H7 (cell line): ENCODE measurements at places on chromosomes 4 and X. TPM values are rescaled to one million over a fixed set of nuclear protein-coding genes. Genes with fewer than 3 reads are reported as not detected.

- no peak for DNase-seq
Observed at GRCh38 chr4:30385650-30386049, 334.5 kb upstream of the PCDH7 start.

TMEM154 gene
- 0.31 and 1.4 TPM in 2 replicates for total RNA-seq

- DNase-seq: peak; percentile 75
Observed at GRCh38 chr4:186192066-186192612, 772 bp downstream of the CYP4V2 start.

DNA sequence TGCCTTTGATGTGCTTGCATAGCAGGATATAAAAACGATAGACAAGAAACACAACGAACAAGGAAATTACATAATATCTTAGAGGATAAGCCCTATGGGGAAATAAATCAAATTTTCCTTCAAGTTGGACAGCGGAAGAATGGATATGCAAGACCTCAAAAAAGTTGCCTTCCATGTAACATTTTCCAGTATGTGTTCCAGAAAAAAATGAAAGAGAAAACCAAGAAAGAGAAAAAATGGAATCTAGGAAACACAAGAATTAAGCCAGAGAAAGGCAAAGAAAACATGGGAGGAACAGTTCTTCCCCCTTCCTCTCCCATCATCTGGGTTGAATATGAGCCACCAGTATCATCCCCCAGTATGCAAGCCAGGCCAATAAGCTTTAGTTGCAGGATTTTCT is 34.6 kb upstream of the MID1 start:
- no peak for DNase-seq

TCEAL2 gene
- total RNA-seq: 3.2 and 7.5 TPM in 2 replicates

DNA sequence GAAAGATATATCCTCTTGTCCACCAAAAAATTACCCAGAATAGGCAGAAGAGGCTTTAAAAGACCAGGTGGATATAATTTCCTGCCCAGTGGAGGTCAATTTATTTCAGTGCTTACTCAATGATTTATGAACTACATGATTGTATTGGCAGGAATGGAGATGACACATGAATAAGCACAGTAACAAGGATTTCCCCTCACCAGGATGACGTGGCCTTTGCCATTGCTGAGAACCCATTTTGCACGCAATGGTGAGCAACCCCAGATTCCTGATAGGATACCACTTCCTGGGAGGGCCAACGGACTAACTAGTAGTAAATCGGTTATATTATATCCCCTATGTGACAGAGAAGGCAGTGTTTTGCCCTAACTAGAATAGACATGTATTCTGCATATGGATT is 11.6 kb upstream of the TTC29 start:
- no peak for DNase-seq

- DNase-seq: no peak
Observed at GRCh38 chr4:167177925-167178324, 56.4 kb downstream of the SPOCK3 start.

UGT2B11 gene
- total RNA-seq: not detected in 2 replicates

GRCh38 chrX:47900833-47901232 is 64.1 kb downstream of the ZNF81 start:
- no peak for DNase-seq

DNA sequence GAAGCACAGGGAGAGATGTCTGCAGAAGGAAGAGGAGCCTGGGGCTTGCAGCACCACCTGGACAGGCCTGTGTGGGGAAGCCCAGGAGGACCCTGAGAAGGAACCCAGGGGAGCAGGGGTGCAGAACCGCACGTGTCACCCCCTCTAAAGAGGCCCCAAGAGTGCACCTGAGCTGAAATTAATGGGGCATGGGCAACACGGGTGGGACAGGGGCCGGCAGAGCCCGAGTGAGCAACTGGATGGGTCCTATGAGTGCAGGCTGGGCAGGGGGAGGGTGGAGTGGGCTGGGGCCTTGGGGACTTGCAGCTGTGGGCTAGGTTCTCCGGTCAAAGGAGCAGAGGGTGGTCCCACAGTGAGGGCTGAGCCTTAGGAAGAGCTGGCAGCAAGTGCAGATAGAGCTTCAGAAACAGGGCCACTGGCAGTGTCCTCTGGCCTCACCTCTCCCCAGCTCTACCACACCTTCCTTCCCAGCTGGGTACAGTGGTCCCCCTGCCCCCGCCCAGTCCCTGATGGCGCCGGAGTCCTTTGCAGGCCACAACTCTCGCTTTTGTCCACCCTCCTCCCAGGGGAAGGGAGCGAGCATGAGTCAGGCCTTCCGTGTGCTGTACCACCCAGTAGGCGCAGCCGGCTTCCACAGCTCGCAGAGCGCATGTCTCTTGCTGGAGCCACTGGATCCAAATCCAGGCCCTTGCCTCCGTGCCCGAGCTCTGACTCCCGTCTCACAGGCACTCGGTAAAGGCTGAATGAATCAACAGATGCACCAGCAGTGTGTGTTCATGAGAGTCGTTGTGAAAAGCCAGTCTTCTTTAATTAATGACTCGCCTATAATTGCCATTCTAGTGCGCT is 131.6 kb downstream of the HMX1 start:
- DNase-seq: no peak

- DNase-seq: no peak
Observed at GRCh38 chrX:151818828-151819227, 84.3 kb downstream of the CNGA2 start.

DNA sequence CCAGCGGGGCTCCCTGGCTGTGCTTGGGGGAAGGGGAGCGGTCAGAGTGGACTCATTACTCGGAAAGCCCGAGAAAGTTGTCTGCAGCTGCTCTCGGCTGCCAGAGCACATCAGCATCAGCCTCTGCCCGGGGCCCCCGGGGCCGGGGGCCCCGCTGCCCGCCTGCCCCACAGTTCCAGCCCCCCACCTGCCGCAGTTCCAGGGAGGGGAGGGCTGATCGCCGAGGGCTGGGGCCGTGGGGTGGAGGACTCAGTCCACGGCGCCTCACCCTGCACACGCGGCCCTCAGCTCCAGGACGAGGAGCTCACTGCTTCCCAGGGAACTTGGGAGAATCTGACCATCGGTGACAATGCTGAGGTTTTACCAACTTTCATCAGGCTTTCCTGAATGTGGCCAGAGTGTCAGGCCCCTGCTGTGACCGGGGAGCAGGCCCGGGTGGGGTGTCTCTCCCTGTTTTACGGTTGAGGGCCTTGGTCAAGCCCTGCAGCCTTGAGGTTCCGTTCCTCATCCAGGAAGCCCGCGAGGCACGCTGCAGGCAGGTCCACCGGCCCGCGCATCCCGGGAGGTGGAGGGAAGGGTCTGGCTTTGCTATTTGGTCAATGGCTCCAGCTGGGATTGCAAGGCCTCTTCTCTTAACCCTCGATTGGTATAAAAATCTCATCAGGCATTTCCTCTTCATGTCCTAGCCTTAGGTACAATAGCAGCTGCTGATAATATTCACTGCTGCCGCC is 57.2 kb downstream of the CPZ start:
- DNase-seq: peak; percentile 59

DNA sequence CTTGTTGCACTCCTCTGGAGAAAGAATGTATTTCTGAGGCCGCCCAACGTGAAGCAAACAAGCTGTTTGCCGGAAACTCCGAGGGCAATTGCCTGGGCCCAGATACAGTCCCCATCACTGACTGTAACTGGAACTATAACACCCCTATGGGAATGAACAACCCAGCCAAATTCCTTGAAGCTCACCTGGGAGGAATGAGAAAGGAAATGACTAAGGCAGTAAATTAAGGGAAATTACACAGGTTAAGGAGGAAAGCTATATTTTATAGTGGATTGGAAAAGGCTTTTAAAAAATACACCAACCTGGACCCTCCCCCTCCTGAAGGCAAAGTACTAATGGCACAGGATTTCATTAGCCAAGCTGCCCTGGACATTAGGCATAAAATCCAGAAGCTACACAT is 11.7 kb upstream of the HERC5 start:
- DNase-seq: no peak

DNA sequence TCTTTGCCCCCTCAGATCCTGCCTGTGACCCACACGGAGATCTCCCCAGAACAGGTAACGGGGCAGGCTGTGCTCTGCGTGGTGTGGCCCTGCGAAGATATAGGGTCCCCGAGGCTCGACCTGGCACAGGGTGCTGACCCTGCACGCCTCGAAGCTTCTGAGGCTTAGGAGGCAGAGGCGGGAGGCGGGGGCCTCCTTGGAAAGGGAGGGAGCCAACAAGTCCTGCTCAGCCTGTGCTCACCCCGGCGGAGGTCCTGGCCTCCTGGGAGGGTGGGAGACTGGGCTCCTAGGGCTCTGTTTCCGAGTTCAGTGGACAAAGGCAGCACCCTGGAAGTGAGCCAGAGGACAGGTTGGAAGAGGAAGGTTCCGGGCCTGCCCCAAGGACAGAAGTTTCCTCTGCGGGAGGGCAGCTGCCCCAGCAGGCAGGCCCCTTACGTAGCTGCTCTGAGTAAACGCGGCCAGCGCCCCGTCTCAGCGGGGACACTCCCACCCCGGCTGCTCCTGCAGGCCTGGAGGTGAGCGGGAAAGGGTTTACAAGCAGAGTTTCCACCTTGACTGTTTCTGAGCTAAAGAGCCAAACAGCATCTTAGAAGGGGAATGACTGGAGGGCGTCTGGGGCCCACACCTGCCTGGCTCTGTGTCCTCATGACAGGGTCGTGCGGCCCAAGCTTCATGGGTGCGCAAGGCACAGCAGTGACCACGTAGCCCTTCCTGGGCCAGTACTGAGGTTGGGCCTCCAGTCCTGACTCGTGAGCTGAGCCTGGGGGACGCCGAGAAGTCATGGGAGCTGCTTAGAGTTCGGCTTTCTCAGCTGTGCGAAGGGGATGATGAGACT is 16.1 kb downstream of the TMEM175 start:
- peak; percentile 71 for DNase-seq

DNA sequence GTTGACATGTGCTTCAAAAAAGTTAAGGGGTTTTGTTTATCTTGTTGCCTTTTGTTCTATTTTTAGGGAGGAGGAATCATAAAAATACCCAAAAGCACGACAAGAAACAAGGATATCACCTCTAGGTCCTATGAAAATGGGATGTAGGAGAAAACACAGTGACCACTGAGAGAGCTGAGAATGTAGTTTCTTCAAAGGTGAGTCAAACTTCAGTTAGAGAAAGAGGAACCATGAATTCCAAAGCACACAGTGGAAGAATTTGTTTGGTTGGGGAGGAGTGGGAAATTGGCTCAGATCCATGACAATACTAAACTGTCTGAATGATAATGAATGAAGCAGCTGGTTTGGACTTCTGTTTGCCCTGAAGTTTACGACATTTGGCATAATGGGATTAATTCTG is 19.1 kb upstream of the FRYL start:
- no peak for DNase-seq

DNA sequence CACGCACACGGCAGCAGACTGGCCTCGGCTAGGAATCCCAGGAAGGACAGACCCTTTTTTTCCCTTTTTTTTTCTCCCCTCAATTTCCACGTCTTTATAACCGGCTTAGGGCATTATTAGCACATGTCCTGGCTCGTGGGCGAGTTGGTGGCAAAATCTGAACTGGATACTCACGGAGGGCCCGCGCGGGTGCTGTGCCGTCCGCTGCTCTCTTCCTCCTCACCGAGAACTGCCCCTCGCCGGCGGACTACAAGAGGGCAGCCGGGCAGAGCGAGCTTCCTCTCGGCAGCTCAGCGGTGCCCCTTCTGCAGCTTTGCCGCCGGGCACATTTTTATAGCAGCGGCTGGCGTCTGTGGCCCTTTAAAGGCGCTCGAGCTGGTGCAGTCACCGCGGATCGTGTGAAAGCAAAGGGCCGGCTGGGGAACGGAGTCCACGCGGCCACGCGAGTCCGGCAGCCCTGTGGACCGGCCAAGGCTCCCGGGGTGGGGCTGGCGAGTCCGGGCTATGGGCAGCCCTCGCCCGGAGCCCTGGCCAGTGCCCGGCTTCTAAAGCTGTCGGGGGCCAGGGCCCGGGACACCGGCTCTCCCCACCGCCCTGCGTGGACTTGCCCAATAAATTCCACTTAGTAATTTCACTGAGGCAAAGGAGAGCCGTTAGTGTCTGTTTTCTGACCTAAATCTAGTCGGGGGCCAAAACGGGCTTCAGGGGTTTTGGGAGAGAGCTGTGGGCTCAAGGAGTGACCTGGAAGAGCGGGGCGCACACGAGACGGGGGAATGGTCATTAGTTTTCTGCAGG is 1.3 kb upstream of the CITED1 start:
- DNase-seq: peak; percentile 75

SPANXA2 gene
- not detected in 2 replicates for total RNA-seq

DNA sequence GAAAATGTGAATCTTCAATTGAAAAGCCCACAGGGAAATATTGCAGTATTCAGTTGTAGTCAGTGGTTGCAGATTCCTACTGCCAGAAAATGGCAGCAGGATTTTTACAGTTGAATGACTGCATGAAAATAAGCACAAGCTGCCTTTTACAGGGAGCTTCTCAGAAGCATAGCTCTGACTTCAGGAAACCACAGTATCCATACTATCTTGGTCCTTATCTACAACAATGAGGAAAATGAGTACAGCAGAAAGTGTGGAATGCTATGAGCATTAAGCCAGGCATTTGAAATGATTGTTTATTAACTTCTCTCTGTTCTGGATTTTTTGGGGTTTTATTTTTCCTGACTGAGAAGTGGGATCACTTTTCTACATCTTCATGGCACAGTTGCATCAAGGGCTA is 34.6 kb upstream of the PRRG1 start:
- DNase-seq: no peak
